ENCODE measurements at places on chromosomes 3 and 15.

DNA sequence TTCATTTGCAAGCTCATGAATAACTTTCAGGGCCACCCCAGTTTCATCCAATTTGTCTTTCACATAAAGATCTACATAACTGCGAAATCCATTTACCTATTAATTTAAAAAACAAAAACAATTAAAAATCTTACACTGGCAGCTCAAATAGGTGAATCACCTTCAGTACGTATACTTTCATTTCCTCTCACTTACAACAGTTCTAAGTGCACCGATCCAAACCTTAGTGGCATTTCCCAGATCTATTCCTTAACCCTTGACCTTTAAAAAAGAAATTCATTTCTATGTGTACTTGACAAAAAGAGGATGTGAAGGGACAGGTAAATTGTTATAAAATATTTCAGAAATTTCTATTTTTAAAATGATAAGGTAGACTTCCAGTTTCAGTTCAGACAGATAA lies 30.8 kb downstream of the TOP2B start:
- DNase-seq, result no peak

DNA sequence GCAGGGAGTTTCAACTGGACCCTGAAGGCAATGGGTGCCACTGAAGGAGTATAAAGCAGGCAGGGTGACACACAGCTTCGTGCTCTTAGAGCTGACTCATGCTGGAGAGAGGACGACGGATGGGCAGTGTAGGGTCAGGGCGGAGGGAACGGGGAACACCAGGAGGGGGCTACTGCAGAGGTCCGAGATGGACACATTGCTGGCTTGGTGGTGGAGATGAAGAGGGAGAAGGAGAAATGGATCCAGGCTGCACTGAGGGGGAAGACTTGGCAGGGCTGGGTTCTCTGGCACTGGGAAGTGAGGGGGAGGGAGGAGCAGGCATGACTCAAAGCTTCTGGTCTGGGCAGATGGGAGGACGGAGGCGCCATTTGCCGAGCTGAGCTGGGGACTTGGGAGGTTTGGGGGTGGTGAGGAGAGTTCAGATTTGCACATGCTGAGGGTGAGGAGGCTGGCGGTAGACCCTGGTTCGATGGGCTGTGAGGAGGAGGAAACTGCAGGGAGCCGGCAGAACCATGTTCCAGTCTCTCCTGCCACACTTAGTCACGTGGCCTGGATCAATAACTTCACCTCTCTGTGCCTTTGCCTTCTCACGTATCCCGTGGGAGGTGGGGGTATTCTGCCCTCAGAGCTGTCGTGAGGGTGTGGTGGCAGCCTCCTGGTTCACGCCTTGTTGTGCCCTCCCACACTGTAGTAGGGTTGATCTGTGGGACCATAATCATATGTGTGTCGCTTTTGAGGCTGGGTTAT lies 4.6 kb upstream of the KCTD6 start:
- DNase-seq, result no peak

GRCh38 chr3:3353153-3353552 lies 173.7 kb upstream of the CRBN start:
- no peak for DNase-seq

DNA sequence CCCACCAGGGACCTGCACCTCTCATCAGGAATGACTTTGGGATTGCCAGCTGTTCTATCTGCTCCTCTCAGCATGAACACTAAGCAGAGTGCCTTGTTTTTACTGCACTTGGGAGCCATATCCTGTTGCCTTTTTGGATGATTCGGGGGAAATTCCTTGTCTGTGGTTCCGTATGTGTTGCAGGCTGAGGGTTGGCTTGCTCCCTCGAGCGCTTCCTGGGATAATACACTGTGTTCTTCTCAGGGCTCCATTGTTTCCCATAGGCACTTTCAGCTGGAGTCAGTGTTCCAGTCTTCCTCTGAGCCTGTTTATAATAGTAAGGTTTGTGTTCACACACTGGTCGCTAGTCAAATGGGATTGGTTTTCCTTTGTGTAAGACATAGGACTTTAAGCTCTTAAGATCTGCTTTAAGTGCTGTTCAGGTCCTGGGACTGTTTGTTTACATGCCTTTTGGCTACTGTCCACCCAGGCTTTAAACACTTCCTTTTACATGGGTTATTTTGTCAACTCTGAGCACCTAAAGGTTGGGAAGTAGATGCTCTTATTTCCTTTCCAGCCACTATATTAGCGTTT lies 23.4 kb downstream of the BOC start:
- DNase-seq, result no peak

DNA sequence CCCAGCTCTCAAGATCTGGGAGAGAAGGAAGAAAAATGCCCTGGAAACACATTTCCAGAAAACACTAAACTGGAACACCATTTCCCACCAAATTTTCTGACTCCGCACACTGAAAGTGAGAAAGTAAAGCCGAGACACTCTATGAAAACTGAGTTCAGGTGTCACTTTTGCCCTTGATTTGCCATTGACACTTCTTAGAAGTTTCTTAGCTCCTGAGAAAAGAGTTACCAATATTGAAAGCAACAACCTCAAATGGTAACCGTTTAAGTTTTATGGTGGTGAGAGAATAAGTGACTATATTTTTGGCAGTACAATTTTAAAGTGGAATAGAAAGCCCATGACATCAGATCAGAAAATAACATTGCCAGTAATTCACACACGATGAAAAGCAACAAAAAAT lies 39.0 kb downstream of the CD86 start:
- no peak for DNase-seq

DNA sequence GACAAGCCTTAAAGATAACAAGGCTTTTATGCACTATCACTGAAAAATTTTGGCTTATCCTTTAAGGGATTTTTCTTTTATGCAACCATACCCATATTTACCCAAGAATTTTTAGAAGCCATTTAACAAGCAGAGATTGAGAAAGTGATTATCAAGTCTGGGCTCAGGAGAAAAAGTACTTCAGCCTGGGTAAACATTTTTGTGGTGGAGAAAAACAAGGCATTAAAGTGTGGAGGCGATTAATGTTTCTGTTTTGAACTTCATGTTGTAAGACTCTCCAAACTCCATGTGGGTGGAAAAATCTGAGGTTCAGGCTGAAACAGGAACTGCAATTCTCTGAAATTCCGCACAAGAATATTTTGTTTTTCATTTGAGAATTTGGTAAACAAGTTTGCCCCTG lies 260.4 kb upstream of the KCNMB2 start:
- DNase-seq, result no peak

DNA sequence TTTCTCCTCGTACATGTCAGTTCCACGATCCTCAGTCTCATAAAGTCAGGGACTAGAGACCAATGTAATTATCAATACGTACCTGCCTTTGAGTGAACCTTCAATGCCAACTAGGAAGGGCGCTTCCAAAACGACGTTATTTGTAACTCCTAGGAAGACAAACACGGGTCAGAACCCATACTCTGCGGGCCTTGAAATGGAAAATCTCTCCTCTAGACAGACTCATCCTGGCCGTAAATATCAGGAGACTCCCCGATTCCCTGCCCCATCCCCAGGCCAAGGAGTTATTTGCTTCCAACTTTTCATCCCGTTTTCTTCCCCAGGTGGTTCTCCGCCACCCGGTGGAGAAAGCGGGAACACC lies 578 bp downstream of the OIP5 start:
- no peak for DNase-seq

GRCh38 chr3:104198131-104198530 lies 1168.6 kb upstream of the ALCAM start:
- no peak for DNase-seq

DNA sequence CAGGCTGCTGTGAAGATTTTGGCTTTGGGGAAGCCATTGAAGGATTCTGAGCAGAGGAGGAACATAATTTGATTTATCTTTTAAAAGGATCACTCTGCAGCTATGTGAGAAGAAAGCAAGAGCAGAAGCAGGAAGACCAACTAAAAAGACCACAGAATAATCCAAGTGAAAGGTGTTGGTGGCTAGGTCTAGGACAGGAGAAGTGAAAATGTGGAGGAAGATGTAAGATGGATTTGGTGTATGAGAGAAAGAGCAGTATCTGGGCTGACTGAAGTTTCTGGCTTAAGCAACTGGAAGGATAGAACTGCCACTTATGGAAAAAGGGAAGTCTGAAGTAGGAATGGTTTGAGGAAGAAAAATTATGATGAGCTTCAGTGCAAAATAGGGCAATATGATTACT lies 62.0 kb downstream of the SFMBT1 start:
- no peak for DNase-seq

GRCh38 chr15:41550066-41550775 lies 6.2 kb upstream of the RPAP1 start:
- DNase-seq, result no peak

DNA sequence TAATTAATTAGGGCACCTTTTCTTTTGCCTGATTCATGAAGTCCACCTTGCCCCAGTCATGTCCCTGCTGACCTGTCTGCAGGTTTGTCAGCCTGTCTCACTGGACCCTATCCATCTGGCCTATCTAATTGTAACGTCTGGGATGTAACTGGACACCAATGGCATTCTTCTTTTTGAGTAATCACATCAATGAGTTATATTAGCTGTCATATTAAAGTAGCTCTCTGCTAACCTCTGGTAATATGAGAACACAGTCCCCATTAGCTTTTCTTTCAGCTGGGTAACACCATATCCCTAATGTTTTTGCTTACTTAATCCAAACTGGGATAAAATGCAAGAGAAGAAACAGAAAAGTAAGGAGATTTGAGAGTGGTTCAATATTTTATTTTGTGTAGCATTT lies 166.2 kb upstream of the VEPH1 start:
- no peak for DNase-seq

DNA sequence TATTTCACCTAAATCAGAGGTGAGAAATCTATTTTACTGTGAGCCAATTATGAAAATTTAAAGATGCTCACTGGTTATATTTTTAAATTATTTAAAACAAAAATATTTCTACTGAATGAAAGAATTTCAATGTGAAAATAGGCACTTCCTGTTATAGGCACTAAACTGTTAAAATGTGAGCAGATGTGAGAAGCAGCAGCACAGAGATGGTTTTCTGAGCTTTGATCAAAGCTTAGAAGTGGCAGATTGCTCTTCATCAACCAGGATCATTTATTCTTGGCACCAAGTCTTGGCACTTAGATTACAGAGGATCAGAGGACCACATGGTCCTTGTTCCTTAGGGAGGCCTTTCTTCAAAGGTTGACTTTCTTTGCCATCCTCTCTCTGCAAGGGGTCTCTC lies 18.0 kb upstream of the TSC22D2 start:
- no peak for DNase-seq

DNA sequence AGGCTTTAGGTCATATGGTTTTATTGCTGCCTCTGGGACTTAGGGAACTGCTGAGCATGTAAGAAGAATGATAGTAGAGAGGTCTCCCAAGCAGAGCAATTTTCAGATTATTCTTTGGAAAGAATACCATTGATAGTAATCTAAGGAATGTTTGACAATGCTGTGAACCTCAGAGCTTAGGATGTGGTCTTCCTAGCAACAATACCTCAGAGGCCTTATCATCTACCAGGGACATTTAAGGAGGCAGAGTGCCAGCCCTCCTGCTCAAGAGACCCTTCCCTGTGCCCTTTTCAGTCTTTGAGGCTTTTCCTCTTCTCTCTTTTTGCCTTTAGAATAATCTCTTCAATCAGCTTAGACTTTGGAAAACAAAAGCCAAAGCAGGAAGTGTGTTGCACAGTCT lies 272.1 kb downstream of the OXSM start:
- DNase-seq, result no peak

DNA sequence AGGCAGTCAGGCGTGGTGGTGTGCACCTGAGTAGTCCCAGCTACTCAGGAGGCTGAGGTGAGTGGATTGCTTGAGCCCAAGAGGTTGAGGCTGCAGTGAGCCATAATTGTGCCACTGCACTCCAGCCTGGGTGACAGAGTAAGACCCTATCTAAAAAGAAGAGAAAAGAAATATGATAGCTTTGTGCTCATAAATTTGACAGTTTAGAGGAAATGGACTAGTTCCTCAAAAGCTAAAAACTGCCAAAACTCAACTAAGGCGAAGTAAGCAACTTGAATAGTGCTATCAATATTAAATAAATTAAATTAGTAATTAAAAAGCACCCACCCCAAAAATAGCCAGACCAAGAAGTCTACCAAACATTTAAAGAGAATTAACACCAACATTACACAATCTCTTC lies 24.5 kb upstream of the SLC15A2 start:
- no peak for DNase-seq

GRCh38 chr3:100113723-100114412 lies 433 bp downstream of the FILIP1L start:
- no peak for DNase-seq

GRCh38 chr15:67080900-67081431 lies 15.6 kb downstream of the SMAD3 start:
- peak; percentile 63 for DNase-seq

DNA sequence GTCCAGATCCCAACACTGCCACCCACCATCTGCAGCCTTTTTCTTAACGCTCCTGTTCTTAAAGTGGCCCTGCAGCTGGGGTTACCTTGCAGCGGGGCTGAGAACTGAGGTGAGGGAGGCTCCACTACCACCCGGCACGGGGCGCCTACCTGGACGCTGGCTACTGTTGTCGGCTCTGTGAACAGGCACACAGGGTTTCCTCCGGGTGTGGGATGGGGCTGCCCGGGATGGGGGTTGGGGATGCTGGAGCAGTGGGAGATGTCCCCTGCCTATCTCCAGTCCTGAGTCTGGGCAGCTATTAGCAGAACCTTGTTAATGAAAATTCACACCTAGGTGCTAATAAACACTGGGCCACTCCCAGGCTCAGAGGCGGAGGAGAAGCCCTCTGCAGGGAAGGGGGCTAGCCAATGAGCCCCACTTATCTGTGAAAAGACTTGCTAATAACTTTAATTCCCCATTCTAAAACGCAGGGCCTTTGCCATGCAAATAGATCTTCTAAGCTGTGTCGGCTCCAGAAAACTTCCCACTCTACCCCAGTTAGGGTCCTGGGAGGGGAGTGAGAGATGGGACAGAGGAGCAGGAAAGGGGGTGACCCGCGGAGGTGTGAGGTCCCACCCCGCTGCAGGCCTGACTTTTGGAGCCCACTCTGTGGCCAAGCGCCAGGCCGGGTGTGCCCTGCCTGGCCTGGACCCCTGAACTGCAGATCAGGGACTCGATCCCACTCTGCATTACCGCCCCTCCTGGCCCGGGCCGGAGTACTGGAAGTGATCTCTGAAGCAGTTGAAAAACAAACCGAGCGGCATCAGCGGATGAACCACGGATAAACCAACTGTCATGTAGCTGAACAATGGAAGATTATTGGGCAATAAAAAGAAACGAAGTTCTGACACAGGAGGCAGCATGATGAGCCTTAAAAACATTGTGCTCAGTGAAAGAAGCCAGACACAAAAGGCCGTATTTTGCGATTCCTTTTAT lies 3.1 kb downstream of the MESP1 start:
- no peak for DNase-seq

DNA sequence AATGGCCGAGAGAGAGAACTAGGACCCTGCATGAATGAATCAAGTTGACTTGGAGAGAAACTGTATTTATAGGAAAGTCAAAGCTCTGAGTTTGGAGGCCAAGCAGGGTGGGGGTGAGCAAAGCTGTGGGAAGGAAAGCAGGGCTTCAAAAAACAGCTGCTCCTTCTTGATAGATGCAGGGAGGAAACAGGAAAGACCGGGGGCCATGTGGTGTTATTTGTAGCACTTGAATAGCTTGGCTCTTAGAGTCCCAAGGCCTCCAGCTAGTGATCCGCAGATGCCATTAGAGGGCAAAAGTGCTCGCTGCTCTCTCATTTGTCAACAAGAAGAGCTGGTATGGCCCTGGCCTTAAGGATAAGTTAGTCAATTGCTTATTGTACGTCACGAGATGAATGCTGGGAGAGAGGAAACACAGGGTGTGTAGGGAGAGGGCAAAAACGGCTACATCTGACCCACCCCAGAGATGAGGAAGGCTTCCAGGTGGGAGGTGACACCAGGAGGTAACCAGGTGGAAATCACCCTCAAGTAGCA lies at the start of gene ALG1L2:
ALG1L2 (plus strand) TSS at position 481 of the 531 bp plus-strand sequence. CDS start 186 bp downstream, outside the sequence.
- DNase-seq, result no peak

GRCh38 chr3:176193032-176193730 lies 1004.1 kb downstream of the TBL1XR1 start:
- DNase-seq, result no peak

Measured in globus pallidus (tissue), 1 donor.